Mesenteric fat pad (tissue), 1 donor: ENCODE measurements at places on chromosomes 16 and 17. TPM values are rescaled to one million over a fixed set of nuclear protein-coding genes. Genes with fewer than 3 reads are reported as not detected.

EFNB3 gene
- 0.58 TPM for total RNA-seq

OTOP2 gene
- total RNA-seq: not detected

CTRL gene
- 1.3 TPM for total RNA-seq

SPIRE2 gene
- total RNA-seq: 1.7 TPM

GAST gene
- not detected for total RNA-seq

NT5M gene
- 2.1 TPM for total RNA-seq

DNA sequence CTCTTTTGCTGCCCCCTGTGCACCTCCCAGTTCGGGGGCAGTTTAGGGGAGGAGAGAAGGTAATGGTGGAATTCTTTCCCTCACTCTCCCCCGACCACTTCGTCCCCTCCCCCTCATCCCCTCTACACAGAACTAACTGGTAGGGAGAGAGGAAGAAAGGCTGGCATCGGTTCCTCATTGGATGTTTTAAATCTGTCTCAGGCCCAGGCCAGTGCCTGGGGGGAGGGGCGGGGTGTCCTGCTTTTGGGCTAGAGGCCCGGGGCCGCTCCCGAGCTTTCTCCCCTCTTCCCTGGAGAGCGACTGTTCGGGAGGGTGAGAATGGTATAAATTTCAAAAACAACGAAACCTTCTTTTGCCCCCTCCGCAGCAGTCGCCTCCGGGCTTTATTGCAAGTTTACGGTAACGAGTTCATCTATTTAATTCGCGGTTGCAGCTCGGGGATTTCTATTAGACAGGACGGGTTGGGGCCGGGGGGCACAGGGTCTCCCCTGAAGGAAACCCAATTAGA lies at the start of gene PRAC2:
PRAC2 (plus strand) TSS at position 271 of the 508 bp plus-strand sequence. CDS start 1,226 bp downstream, outside the sequence.
- no peak for DNase-seq

GRCh38 chr16:23227529-23227928 lies 45.0 kb downstream of the SCNN1G start:
- no peak for DNase-seq

- no peak for DNase-seq
These were observed 8.3 kb downstream of the CDH16 start for GRCh38 chr16:66910175-66910940.

GRCh38 chr16:54927125-54928015 lies 3.3 kb upstream of the IRX5 start:
- DNase-seq: no peak

GRCh38 chr17:17186051-17186450 lies 20.1 kb downstream of the PLD6 start:
- DNase-seq: no peak

DNA sequence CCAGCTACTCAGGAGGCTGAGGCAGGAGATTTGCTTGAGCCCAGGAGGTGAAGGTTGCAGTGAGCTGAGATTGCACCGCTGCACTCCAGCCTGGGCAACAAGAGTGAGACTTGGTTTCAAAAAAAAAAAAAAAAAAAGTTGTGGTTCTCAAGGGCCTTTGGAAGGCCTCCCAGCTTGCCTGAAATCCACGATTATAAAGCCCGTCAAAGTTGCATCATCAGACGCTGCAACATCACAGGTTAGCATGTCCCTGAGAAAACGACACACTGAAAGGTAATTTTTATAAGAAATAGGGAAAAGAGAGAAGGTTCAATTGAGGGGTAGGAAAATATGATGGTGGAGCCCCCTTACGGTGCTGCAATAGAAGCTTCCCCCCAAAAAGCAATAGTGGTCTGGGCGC lies 4.6 kb upstream of the LYZL6 start:
- DNase-seq: no peak

DNA sequence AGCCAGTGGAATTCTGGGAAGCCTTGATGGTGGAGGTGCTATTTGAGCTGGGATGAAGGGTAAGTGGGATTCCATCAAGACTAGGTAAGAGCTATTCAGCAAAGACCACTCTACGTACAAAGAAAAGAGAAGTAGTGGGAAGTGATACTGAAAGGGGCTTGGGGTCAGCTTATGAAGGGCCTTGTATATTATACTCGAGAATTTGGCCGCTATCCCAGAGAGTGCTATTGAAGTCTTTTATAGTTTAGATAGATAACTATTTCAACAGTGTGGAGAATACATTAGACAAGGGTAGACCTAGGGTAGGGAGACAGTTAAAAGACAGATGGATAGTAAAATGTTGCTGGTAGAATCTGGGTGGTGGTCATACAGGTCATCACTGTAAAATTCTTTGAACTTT lies 10.3 kb downstream of the DNAH2 start:
- DNase-seq: no peak

GRCh38 chr16:82156761-82157533 lies 13.1 kb downstream of the MPHOSPH6 start:
- DNase-seq: no peak

DNA sequence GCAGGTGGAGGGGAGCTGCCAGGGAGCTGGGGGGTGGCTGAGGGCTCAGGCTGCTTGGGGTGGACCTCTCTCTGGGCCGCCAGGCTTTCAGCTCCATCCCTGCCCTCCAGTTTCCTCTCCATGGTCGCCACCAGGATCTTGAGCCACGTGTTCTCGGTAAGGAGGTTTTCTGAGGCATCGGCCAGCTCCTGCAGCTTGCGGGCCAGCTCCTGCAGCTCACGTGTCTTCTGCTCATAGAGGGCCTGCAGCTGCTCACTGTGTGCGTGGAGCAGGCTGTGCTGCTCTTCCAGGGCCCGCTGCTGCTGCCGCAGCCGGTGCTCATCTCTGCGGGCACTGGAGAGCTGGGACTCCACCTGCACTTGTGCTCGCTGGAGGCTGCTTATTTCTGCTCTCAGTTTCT lies 11.0 kb downstream of the SNN start:
- peak; percentile 57 for DNase-seq

DNA sequence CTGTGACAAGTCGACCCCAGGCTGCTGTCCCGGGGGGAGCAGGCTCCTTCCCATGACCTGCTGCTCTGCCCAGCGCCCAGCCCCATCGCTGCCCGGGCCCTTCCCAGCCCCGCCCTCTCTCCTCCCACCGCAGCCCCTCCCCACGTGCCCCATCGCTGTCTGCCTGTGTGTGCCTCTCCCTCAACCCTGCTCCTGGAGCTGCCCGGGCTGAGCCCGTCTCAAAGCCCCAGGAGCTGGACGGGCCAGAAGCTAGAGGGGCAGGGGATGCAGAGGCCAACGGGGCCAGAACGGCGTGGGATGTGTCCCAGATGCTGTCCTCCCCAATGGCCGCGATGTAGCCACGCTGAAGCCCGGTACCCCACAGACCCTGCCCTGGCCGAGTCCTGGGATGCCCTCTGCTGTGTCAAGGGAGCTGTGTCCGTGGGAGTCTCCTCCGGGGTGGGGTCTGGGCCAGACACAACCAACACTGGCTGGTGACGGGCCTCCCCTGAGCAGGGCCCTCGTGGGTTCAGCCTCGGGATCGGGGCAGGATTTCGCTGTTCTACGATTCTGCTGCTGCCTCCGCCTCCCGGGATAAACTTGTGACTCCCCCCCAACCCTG lies 118.2 kb upstream of the ZNF750 start:
- DNase-seq: peak; percentile 83

DNA sequence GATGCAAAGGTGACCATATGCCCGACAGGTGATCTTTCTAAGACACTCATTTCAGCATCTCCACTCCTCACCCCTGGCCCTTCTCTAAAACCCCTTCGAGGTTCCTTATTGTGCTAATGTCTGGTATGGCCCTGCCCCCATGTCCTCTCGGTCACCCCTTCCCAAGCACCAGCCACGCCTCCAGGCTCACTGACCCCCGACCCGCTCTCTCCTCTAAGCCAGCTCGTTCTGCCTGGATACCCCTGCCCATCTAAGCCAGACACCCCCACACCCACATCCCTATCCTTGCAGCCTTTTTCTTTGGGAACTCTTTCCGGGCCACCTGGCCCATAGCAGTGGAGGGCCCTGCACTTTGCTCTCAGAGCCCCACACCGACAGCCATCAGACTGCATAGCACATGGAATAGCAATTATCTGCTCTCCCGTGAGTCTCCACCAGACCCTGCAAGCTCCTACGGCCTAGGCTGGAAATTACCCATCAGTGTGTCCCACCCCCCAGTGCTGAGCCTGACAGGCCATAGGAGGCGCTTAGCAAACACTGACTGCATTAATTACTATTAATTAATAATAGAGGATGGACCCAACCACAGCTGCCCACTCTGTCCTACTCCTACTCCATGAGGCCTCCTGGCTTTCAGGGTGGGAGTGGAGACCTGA lies 176.7 kb downstream of the TMEM132E start:
- DNase-seq: peak; percentile 47

DNA sequence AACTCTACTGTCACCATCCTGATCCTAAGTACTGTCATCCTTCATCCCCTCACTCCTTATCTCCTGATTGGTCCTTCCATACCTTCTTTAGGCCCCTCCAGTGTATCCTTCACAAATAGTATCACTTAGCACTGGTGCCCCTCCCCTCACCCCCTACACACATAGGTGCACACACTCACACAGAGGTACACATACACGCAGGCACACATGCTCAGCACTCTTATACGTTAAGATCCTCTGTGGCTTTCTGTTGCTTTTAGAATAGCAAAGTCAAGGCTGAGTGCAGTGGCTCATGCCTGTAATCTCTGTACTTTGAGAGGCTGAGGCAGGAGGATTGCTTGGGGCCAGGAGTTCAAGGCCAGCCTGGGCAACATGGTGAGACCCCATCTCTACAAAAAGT lies 32.1 kb downstream of the CDRT15 start:
- DNase-seq: no peak

GRCh38 chr17:18141210-18141803 lies 32.8 kb downstream of the MYO15A start:
- no peak for DNase-seq

DNA sequence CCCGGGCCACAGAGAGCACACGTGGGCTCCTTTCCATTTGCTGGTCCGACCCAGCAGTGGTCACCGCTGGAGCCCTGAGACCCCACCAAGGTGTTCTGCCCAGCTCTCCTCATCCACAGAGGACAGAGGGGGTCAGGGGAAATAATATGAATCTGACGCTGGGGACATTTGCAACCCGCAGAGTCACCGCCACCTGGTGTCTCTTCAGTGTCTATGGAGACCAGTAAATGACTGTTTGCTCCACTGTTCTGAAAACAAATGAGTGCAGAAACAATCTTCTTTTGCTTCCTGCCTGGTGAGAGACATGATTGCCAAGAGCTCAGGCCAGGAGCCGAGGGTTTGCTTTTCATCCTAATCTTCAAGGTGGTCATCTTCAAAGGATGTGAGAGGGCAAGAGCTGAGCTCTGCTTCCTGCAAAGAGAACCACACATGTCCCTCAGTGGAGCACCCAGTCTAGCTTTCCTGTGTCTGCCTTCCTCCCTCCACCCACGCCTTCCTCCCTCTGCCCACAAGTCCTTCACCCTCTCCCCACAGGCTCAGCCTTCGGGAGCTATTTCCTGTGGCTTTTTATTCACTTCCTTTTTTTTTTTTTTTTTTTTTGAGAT lies 14.7 kb upstream of the KLHDC4 start:
- no peak for DNase-seq

GRCh38 chr16:53518550-53519416 lies 15.8 kb upstream of the AKTIP start:
- no peak for DNase-seq

- no peak for DNase-seq
These were observed 22.4 kb downstream of the KDM8 start for GRCh38 chr16:27225536-27226360.

DNA sequence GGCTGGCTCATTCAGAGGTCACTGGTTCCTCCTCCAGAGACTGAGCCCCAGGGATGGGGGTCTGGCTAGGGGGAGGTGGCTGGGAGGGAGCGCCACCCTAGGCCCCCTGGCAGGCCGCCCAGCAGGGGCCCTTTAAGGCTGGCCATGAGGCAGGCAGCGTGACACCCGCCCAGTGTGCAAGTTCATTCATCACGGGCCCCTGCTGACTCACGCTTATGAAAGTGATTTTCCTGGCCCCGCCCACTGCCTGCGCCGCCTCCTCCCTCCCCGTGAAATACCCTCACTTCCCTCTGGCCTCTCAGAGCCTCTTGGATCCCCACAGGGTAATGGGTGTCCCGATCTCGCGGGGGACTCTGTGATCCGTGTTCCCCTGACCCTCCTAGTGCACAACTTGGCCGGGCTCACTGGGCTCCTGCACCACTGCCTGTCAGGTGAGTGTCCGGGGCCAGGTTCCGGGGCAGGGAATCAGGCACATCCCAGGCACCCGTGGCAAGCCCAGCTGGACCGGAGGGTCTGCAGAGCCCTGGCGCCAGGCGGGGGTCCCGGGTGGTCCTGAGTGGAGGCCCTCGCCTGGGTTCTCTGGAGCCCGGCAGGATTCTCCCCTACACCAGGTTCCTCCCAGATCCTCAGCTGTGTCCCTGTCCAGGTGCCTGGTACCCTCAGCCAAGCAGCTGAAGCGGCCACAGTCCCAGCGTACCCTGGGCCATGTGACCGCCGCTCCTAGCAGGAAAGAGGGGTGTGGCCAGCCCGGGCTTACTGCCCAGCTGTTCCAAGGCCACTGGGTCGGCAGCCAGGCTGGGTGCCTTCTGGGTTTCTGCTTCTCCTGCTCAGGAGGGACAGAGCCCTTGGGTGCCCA lies at the start of gene OSGIN1:
OSGIN1 (plus strand) TSS at position 301 of the 856 bp plus-strand sequence. CDS start 4,432 bp downstream, outside the sequence.
- DNase-seq: peak; percentile 96

- no peak for DNase-seq
These were observed 878 bp downstream of the HEXIM1 start for GRCh38 chr17:45149037-45149668.

- no peak for DNase-seq
These were observed 214.4 kb upstream of the CHMP6 start for GRCh38 chr17:80777274-80777673.

DNA sequence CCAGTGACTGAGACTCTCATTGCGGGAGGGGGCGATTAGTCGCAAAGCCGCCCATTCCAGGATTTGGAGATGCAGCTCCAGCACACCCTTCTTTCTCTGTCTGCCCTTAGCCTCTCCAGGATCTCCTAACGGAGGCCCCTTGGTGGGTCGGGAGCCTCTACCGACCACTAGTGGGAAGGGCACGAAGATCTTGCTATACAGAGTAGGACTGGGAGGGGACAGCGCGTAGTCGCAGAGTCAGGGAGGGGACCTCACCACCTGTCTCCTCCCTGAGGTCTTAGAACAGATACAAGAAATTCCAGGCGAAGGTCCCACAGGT lies 588 bp upstream of the SMTNL2 start:
- DNase-seq: no peak

DNA sequence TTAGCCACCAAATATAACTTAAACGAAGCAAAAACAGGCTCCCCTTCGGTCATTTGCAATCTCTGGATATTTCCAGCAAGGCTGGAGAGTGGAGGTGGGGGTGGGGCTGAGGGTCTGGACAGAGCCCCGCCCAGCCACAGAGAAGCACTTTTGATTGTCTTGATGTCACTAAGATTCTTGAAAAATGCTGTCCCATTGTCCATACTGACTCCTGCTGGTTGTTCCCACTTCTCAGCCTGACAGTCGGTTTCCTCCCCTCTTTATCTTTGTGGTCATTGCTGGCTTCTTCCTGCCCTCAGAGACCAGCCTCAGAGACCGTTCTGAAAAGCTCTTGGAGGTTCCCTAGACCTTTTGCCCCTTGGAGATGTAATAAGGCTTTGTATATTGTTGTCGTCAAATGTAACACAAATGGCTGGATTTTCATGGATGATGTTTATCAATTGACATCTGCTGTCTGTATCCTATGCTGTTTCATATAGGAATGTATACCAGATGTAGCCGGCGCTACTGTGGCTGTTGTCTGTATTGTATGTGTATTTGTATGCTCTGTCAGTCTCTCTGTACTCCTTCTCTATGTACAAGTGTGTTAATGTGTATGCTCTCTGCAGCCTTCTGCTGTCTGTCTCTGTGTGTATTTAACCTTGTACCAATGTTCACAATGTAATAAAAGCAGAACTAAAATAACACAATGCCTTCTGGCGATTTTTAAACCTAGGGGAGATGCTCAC lies 94.8 kb upstream of the DNAH9 start:
- DNase-seq: no peak
